ENCODE measurements at places on chromosomes 11 and 22. TPM values are rescaled to one million over a fixed set of nuclear protein-coding genes. Genes with fewer than 3 reads are reported as not detected.
A peak's percentile ranks its signal among the peaks of the same experiment; 100 is the strongest.

Gene TRPM5
- not detected for polyA plus RNA-seq

Gene OR8G1
- not detected for polyA plus RNA-seq

Gene C11orf65
- polyA plus RNA-seq, result 0.29 TPM

Gene SYT12
- polyA plus RNA-seq, result not detected

Gene ZNF280B
- polyA plus RNA-seq, result 0.15 TPM

Gene PGR
- polyA plus RNA-seq, result 1.1 TPM

Gene ELMOD1
- polyA plus RNA-seq, result 0.10 TPM

Gene NRXN2
- polyA plus RNA-seq, result 0.45 TPM

Gene FBXO3
- polyA plus RNA-seq, result 21.9 TPM

Gene SLC15A3
- 36.9 TPM for polyA plus RNA-seq

Gene SMC1B
- polyA plus RNA-seq, result not detected

Gene MGAT3
- polyA plus RNA-seq, result 2.9 TPM

Gene FJX1
- 1.8 TPM for polyA plus RNA-seq

DNA sequence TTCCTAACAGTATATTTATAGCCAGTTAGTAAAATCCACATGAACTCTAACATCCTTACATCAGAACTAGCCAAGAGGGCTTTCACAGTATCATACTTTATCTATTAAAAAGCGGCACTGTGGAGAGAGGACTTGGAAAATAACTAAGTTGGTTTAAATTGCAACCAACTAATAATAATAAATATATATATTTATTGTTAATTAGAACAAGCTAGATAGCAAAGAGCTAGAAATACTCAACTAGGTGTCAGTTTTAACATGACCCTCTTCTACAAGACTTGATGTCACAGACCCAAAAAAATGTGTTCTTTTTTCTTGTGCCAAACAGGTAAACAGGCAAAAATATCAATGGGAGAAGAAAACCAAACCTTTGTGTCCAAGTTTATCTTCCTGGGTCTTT is at the start of gene OR2D3:
OR2D3 (plus strand) TSS at position 301 of the 400 bp plus-strand sequence; CDS start at position 301, 0 bp downstream.
- DNase-seq, result no peak

DNA sequence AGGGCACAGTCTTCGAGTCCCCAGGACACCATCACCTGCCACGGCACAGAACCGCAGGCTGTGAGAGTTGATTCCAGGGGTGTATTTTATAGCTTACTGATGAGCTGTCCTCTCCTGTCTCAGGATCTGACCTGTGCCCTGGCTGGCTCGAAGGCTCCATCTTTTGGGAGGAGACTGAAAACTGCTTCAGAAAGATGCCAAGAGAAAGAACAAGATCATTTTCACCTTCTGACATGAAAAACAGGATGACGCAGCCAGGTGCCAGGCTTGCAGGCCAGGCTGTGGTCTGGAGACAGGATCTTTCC is 2.2 kb downstream of the MRGPRD start:
- no peak for DNase-seq

- DNase-seq, result no peak
Measured at GRCh38 chr11:100536979-100537378, 150.1 kb upstream of the ARHGAP42 start.

- DNase-seq, result no peak
Measured at GRCh38 chr11:72710278-72710677, 36.1 kb upstream of the PDE2A start.

- no peak for DNase-seq
Measured at GRCh38 chr11:44167046-44167445, 71.6 kb downstream of the EXT2 start.

DNA sequence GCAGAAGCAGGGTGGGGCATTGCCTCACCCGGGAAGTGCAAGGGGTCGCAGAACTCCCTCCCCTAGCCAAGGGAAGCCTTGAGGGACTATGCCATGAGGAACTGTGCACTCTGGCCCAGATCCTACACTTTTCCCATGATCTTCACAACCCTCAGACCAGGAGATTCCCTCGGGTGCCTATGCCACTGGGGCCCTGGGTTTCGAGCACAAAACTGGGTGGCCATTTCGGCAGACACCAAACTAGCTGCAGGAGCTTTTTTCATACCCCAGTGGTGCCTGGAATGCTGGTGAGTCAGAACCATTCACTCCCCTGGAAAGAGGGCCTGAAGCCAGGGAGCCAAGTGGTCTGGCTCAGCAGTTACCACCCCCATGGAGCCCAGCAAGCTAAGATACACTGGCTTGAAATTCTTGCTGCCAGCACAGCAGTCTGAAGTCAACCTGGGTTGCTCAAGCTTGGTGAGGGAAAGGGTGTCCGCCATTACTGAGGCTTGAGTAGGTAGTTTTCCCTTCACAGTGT is 573.7 kb upstream of the ANO3 start:
- no peak for DNase-seq

DNA sequence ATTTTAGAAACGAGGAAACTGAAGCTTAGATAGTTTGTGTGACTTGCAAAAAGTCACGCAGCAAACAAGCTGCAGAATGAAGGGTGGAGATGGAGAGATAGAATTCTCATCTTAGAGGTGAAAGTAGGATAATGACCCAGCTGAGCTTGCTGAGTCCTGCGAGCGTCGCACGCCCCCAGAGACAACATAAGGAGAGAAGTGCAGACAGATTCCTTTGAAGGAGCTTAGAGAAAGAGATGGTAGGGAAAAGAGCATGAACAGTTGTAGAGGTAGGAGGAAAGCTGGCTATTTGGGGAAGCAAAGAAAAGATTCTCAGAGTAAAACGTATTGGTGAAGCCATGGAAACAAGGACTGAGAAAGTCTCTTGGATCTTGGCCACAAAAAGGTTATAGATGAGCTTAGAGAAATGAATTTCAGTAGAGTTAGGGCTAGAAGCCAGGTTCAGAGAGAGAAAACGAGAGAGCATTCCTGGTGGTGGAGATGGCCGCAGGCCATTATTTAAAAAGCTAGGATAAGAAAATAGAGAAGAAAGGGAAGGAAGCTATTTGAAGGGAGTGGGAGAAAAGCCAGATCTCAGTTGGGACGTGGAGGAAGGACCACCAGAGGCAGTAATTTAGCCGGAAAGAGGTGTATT is 44.8 kb downstream of the FAM83F start:
- no peak for DNase-seq

- DNase-seq, result no peak
Measured at GRCh38 chr11:72930008-72930407, 115.8 kb downstream of the ATG16L2 start.

DNA sequence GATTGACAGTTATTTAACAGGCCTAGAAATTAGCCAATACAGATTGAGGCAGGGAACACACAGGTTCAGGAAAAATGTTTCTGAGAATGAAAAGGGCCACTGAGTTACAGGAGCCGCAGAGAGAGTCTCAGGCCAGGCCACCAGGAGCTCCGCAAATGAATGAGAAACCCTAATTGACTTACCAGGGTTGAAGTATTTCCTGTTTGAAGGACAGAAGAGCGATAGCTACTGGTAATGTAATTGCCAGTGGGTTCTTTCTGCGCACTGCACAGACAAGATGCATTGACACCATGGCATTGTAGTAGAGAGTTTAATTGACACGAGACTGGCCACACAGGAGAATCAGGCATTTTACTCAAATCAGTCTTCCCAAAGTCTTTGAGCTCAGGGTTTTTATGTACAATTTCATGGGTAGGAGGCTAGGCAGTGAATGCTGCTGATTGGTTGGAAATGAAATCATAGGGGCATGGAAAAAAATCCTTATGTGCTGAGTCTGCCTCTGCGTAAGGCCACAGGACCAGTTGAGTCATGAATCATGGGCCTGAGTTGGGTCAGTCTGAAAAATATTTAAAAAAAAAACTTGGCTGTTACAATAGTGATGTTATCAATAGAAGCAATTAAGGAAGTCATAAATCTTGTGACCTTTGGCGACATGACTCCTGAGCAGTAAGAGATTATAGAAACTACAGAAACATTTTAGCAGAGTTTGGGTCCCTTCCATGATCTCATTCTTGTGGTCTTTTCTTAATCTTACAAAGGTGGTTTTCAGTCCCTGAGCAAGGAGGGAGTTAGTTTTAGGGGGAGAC is 203.8 kb downstream of the CASP12 start:
- no peak for DNase-seq

GRCh38 chr22:35539910-35540594 is 579 bp upstream of the RASD2 start:
- DNase-seq, result peak; percentile 55

- DNase-seq, result no peak
Measured at GRCh38 chr11:70252844-70253243, 17.6 kb upstream of the PPFIA1 start.

GRCh38 chr11:121421149-121421901 is 30.8 kb upstream of the SORL1 start:
- DNase-seq, result no peak

GRCh38 chr11:92556431-92556830 is 331.8 kb downstream of the FAT3 start:
- no peak for DNase-seq

DNA sequence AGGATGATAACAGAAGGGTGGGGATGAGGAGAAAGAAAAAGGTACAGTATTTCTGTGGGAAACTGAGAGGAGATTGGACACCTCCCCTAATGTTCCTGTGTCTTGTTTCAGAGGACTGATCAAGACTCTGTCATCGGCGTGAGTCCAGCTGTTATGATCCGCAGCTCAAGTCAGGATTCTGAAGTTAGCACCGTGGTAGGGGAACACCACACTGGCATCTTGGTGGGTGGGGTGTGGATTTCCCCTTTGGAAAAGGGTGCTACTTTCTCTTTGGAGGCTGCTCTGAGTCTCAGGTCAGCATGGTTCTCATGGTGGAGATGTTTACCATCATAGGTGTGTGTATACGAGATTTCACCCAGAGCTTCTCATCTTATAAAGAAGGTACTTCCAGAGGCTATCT is 25.5 kb downstream of the MADD start:
- DNase-seq, result no peak

- DNase-seq, result no peak
Measured at GRCh38 chr22:20624161-20624616, 116.8 kb downstream of the MED15 start.

DNA sequence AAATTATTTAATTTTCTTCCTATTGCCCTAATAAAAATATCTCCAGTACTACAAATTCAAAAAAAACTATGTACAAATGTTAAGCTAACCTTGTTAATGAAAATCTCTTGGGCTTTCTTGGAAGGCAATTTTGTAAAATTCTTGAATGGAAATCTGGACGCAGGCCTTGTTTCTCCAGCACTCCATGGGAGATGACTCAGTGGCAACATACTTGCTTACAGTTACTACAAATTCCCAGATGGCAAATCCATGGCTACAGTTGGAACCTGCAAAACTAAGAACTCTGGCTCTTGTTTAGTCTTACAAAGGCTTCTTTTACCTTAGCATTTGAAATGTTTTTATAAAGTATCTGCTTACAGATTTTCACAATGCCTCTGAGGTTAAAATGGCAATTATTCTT is 725.2 kb downstream of the DLG2 start:
- DNase-seq, result no peak

DNA sequence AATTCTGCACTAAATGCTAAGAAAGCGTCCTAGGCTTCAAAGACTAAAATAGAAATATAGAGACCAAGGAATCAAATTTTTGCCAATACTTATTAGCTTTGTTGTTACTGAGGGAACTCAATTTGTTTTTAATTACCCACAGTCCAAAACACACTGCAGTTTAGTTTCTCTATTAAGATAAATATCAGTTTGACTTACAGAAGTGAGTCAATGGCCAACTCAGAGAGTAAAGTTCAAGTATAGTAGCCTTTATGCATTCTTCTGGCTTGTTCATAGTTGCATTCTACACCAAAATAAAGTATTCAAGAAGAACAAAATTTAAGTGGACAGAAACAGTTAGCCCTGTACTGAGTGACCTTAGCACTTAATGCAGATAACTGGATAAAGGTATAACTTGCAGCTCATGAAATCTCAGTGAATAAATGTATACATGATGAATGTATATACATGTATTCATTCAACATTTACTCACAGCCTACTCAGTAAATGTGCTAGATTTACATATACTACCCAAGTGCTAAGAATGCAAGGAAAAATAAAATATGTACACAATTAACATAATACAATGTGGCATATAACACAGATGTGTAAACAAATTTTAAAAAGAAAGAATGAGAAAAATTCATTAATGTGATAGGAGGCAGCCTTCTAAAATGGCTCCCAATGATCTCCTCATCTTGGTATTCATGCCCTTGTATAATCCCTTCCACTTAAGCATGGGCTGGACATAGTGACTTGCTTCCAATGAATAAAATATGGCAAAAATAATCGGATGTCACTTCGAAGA is 9.7 kb upstream of the RNF141 start:
- DNase-seq, result no peak

GRCh38 chr11:120303004-120303637 is 22.0 kb upstream of the TLCD5 start:
- DNase-seq, result peak; percentile 42

DNA sequence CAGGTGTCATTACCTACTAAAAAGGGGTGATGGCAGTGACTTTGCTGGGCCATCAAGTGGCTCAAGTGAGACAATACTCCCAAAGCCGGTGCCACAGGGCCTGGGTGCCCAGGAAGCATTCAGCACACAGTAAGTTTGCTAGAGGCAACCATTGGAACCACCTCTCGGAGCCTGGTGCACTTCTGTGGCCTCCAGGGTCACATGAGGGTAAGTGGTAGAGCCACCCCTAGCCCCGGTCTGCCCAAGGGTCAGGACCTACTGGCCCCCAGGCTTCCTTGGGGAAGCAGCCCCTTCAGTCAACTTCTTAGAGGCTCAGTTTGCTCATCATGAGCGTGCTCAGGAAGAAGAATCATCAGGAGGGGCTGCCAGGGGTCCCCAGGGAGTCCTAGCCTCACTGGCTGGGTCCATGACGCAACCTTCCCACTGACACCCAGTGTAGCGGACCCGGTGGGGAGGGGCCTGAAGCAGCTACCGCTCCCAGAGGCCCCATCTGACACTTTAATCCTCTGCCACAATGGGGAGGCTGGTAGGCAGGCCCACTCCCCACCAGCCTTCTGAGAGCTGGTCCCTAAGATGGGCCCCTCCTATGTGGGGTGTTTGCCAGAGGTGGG is 17.5 kb upstream of the RASL10A start:
- no peak for DNase-seq

DNA sequence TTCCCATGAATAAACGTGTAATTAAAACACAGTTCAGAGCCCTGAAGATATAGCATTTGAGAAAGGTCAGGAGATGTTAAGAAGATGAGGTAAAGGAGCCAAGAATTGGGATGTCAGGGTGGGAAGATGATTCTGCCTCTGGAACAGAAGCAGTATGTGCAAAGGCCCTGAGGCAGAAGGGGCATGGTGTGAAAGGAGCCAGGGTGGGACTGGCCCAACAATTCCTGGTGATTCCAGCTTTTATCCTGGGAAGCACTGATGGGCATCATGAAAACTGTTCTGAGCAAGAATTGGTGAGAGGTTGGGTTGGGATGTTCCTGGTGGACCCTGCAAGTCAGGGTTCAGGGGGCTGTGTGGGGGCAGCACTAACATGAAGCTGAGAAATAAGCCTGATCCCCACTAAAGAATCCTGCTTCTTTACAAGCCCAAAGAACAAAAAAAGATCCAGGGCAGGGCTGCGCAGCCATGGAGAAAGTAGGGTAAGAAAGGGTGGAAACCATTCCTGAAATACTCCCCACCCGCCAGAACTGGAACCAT is 2.5 kb upstream of the FXYD6 start:
- no peak for DNase-seq

GRCh38 chr22:47139013-47139789 is 376.8 kb downstream of the TBC1D22A start:
- no peak for DNase-seq
